Spinal cord (tissue), 10 donors: ENCODE measurements at places on chromosomes 1 and 21.

- DNase-seq = no peak
These were observed 15.6 kb downstream of the BACE2 start for GRCh38 chr21:41183575-41183974.

DNA sequence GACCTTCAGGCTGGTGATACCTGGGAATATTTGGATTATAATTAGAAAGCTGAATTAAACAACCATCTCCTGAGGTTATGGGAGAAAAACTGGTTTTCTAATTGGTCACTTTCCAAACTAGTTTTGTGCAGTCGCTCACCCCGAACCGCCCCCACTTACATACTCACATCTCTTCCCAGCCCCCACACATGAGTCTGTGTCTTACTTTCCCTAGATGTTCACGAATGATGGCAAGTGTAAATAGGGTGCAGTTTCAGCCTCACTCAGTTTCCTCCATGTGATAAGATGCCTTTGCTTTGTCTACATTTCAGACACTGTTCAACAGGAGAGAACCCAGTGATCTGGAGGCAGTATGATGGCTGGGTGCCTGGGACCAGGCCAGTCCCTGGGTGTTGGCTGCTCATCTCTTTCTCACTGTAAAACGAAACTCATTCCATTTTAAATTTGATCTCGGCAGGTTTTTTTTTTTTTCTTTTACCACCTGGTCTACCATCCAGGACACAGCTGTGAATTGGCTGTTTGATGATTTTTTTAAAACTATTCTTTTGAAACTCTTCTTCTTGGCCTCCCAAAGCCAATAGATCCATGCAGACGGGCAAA, 164.3 kb upstream of the RAB4A start:
- DNase-seq = no peak

DNA sequence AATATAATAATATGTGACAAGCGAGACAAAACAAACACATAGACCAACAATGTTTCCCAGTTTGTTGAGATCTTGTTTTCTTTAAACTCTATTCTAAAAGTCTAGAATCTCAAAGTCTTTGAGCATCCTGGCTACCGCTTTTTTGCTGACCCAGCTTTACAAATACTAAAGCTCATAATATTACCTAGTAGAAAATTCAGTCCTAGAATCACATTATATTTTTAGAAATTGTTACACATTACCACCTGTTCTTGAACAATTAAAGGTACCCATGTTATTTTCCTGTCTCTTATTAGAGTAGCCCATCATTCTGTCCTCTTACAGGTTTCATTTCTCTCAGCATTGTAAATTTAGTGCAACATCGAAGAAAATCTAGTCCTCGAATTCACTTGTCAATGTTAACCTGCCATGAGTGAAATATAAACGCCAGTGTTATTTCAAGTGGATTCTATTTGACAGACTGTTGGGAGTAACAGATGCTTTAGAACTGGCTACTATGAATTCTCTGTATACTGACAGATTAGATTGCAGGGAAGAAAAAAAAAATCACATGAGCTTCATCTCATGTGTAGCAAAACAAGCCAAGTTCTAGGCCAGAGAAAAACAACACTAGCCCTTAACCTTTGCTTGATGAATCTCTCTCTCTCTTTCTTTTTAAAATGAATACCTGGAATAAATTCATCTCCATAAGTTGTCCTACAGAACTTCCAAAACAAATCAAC, 851.2 kb upstream of the ADAMTS5 start:
- no peak for DNase-seq

GRCh38 chr1:79708646-79709265, 702.2 kb upstream of the ADGRL4 start:
- DNase-seq = no peak

DNA sequence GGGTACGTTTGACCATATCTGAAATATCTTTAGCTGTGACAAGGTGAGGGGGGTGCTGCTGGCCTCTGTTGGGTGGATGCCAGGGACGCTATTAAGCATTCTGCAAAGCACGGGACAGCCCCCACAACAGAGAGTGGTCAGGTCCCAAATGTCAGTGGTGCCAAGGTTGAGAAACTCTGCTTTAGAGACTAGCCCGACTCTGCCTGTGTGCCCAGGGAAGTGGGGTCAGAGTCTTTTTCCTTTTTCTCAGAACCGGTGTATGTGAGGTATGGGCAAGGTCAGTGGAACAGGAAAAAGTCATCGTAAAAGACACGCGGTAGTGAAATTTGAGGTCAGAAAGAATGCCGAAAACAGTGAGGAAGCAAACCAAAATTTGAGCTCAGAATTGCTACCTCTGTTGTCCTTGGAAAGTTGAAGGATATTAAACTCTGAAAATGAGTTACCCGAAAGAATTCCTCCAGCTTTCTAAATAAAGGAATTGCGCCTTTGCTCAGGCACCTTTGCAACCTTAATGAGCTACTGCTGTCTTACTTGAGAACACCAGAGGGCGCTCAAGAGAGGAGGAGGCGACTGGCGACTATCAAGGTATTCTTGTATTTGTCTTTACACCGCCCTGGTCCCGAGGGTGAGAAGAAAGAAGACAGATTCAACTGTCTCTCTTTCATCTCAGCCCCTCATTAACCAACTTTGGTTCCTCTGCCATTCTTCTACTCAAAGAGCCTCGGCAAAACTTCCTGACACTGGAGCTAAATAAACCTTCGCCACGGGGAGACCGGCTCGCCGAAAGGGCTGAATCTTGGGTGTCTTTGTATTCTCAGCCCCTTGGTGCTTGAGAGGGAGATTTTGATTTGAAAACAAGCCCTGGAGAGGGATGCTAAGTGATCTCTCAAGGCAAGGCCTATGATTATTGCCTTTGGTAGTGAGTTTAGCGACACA, 85.4 kb upstream of the OLIG2 start:
- no peak for DNase-seq

- no peak for DNase-seq
These were observed 1.8 kb downstream of the CHRM3 start for GRCh38 chr1:239388159-239388485.
